ENCODE measurements at places on chromosomes 4 and X.

GRCh38 chrX:8672176-8672575 lies 59.8 kb downstream of the ANOS1 start:
- no peak for DNase-seq

- DNase-seq = no peak
These were observed 21.6 kb upstream of the VEGFD start for GRCh38 chrX:15405846-15406245.

GRCh38 chrX:24412637-24413363 lies 52.3 kb upstream of the PDK3 start:
- DNase-seq = no peak

DNA sequence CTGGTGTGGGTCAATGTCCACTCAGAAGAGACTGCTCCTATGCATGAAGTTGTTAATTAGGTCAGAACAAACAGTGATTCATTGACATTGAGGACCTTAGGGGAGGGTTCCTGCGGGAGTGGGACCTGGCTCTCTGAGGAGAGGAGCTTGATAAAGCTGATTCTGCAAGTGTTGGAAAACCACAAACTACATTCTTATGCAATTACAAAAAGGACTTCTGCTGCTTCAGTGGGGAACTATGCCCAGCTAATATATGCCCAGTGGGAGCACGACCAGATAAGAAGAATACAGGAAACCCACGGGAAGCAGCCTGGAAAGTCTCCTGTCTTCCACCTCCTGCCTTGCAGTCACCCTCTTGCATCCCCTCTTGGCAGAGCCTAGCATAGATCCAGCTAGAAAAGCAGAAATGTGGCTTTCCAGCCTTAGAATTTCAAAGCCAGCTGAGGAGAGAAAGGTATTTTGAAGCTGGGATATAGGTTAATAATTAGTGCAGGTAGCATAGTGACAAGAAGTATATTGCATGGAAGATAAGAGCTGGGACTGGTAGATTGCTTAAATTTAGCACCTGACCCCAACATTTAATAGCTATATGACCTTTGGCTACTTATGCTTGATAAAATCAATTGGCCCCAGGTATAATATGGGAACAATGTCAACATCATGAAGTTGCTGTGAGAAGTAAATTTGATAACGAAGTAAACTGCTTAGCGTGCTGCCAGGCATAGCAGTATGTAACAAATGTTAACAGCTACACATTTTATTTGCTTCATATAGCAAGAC lies 34.9 kb upstream of the UGT8 start:
- no peak for DNase-seq

DNA sequence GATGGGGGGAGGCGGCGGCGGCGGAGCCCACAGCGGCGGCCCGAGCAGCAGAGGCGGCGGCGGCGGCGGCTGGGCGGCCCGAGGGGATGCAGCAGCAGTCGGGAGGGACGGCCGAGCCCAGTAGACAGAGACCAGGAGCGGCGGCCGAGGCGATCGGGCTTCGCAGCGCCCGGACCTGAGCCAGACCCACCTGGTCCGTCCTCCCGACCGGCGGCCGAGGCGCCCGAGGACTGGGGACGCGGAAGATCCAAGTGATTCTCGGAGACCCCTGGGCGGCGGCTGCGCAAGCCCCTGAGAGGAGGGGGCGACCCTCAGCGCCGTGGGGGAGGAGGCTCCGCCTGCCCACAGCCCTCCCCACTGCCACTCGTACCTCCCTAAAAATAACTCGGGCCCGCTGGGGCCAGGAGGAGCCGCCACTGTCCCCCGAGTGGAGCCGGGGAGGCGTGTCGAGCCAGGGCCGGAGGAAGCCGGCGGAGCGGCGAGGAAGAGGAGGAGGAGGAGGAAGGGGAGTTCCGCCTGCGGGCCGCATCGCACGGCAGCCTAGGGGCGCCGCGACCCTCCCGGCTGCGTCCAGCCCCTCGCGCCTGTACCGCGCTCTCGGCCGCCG lies 608 bp downstream of the RAPGEF2 start:
- DNase-seq = peak; percentile 3

DNA sequence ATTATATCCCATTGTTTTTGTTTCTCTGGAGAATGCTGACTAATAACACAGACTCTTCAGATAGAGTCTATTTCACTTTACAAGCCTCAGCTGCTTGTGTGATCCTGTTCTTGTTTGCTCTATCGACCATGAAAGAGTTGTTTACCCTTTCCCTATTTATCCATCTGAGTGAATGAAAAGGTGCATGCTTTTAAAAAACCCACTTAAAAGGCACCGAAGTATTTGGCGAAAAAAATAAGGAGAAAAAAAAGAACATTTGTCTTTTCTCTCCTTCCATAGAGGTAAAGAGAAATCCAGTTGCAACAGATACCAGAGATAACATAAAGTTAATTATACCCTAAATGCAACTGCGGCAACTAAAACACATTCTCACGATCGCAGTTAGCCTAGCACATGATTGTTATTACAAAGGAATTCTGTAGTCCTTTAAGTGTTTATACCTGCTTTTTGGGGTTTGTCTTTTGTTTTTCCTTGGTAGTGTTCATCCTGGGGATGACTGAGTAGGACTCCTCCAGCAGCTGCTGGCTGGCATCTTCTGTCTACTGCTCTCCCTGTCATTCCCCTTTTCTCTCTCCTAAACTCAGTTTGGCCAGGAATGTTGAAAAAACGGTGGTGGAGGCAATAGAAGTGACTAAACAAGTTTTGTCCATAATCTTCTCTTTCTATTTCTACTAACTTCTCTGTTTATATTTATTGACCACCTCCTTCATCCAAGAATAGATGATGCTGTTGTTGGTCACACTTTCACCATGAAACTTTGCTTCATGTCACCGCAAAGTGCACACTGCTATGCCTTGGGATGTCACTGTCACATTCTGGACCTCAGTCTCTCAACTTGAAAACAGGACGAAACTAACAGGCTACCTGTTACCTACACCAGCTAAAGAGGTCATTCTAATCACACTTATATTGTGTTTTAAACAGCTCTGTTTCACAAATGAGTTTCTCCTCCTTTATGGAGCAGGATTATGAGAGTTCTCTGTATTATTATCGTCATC lies 41.9 kb upstream of the FRAS1 start:
- no peak for DNase-seq

- DNase-seq = no peak
These were observed 11.2 kb upstream of the RNF4 start for GRCh38 chr4:2457481-2458295.

GRCh38 chrX:150693725-150694574 lies 754 bp downstream of the MTMR1 start:
- DNase-seq = peak; percentile 32

DNA sequence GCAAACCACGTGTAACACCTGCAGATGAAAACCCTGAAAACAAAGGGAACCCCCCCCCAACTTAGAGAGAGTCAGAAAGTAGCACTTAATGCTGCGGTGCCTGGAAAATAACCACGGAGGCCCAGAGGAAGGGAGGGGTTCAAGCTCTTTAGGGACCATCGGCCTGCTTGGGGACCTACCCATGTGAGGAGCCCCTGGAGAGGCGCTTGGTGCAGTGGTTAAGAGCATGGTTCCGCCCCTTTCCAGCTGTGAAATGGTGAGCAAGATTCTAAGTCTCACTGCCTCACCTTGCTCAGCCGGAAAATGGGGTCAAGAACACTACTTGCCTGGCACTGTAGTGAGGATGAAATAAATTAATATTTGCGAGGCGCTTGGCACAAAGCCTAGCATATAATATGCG lies 13.8 kb downstream of the SLC25A5 start:
- DNase-seq = no peak

GRCh38 chrX:153862369-153863250 lies 23.4 kb downstream of the L1CAM start:
- DNase-seq = no peak

GRCh38 chrX:70826715-70827114 lies 81.8 kb downstream of the TEX11 start:
- DNase-seq = no peak

- no peak for DNase-seq
These were observed 7.8 kb downstream of the CPEB2 start for GRCh38 chr4:15010038-15010585.

GRCh38 chr4:109946120-109946519 lies 33.4 kb downstream of the EGF start:
- DNase-seq = no peak

- DNase-seq = no peak
These were observed 25.3 kb downstream of the DCX start for GRCh38 chrX:111386615-111387233.

GRCh38 chr4:118034053-118034785 lies at the start of gene NDST3:
NDST3 (plus strand) TSS chr4:118034486; CDS start chr4:118053911, 19,425 bp downstream.
- no peak for DNase-seq

- DNase-seq = no peak
These were observed 151.0 kb downstream of the VCX3A start for GRCh38 chrX:6383917-6384316.

DNA sequence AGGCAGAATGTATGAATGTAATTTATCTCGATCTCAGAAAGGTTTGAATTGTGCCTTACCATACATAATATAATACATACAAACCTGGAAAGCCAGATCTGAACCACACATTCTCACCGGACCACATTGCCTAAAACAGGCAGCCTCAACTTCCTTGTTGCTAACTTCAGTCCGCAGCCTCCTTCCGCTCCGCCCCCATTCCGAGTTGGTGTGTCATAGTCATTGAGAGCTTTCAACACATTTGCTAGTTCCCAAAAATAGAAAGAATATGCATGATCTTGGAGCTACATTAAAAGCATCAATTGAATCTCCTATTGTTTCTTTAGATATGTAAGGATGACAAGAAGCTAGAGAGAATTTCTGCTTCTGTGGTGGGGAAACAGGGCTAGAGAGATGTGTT lies 127.2 kb downstream of the ARHGEF9 start:
- DNase-seq = no peak

DNA sequence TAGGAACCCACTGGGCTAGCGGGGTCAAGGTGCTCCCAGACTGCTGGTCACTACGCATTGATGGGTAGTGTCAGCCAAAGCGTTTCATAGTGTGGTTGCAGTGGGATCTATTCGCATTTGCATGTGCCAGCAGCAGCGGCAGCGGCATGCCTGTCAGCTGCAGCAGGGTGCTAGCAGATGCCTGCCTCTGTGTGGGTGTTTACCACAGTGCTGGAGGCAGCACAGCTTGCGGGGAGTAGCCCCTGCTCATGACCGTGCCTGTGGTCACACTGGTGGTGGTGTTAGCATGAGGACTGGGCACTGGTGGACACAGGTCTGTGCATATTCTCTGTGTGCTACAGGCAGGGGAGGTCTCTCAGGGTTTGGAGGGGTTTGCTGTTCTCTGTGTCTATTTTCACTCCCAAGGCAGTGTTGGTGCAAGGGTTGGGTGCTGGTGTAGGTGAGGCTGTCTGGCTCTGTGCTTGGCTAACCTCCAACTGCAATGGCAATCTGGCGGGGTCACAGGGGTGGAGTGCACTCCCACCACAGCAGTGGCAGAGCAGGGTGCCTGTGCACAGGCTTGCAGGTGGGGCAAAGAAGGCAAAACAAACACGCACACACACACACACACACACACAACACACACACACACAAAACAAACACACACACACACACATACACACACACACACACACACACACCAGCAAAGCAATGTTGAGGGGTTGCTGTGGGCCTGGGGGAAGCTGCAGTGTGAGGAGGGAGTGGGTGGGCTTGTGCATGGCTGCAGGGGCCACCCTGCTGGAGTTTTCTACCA lies 184.4 kb downstream of the GLUD2 start:
- no peak for DNase-seq

- DNase-seq = no peak
These were observed 372.1 kb downstream of the BMPR1B start for GRCh38 chr4:95129821-95130311.

- no peak for DNase-seq
These were observed 65.0 kb downstream of the MAPK10 start for GRCh38 chr4:86294883-86295282.

DNA sequence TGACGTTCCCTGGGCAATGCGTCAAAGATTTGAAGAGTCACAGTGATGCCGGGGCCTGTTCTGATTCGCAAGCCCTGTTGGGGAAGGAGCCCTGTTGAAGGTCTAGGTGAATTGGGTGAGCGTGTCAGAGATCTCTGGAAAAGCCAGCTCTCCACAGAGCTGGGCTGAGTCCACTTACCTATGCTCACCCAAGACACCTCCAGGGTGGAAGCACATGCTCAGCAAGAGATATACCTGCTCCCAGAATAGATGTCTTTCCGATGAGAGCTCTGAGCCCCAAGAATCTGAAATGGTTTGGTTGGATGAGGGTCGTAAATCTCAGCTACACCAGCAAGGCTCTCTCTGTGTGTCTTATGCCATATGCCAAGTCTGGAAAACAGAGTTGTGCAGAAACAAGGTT lies 1.7 kb downstream of the GABRQ start:
- no peak for DNase-seq

GRCh38 chrX:39264023-39264422 lies 462.8 kb downstream of the MID1IP1 start:
- DNase-seq = no peak

DNA sequence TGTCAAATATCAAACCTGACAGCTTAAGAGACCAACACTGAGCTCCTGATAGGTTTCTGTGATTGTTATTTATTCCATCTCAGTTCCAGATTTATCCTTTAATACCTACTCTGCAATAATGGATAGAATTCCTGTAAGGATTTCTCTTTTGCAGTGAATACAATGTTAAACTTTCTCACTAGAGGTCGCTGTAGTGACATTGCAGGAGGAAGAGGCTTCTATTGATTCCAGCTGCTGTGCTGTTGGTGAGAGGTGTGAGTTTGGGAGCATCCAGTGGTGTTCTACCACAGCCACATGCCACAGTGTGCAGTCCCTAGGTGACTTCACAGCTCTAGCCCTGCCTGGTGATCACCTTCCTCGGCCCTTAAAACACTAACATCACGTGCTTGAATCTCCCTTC lies 34.6 kb upstream of the DCAF8L2 start:
- DNase-seq = no peak

DNA sequence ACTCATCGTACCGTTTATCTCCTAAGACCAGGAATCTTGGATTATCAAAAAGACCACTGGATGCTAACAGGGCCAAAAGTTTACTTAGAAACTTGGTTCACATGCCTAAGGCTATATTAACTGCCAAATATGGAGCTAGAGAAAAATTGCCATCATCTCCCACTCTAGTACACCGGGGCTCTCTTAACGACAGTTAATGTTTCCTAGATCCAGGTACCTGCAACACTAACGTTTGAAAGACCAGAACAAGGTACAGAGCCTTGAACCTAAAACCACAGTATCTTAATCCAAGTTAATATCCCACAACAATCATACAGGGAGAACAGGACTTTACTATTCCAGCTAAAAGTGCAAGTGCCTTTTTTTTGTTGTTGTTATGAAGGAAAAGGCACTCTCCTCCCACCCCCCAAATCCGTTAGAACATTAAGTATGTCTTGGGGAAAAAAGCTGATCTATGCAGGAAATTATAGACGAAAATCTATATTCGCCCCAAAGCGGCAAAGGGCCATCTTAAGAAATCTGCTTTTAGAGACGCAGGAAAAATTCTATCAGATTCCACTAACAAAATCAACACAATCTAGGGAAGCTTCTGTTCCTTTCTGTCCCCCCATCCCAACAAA lies 1.3 kb downstream of the G3BP2 start:
- no peak for DNase-seq

GRCh38 chr4:109989044-109989443 lies 76.4 kb downstream of the EGF start:
- DNase-seq = no peak

DNA sequence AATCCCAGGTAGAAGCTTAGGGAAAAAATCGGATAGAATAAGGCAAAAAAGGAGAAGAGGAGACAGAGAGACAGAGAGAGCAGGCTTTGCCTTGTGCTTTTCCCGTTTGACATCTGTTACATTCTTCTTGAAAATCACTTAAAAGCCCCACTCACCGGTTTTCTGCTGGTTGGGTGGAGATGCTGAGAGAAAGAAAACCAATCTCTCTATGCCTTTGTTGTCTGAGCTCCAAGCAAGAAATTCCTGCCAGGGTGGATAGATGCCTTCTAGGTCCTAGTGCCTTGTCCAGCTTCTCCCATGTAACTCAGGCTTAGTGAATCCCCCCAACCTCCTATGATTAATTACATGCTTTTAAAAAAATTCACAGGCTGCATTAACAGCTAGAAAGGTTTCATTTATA lies at the start of gene DCX:
Gene DCX, minus strand, starts transcription at position 210 of the 400 bp plus-strand sequence. CDS start 1,794 bp downstream, outside the sequence.
- no peak for DNase-seq
